ENCODE measurements at places on chromosomes 3 and 15.

- no peak for DNase-seq
Measured at GRCh38 chr3:64995857-64996551, 308.2 kb upstream of the ADAMTS9 start.

DNA sequence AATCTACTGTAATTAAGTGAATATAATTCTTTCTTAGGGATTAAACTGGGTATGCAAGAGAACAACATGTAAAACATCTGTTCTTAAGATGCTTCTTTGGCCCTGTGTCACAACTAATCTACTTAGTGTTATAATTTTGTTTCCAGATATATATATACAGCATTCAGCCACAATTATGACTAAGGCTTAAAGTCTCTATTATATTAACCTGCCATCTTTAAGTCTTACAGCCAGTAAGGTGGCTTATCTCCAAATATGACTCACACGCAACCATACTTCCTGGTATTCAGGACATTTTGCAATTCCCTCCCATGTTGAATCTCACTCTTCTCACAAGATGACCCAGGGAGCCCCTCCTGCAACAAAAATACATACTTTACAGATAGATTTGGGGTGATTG lies 6.6 kb upstream of the KBTBD8 start:
- no peak for DNase-seq

- DNase-seq = no peak
Measured at GRCh38 chr15:99176757-99177156, 71.9 kb downstream of the SYNM start.

GRCh38 chr3:33067484-33067883 lies 29.5 kb downstream of the GLB1 start:
- no peak for DNase-seq

DNA sequence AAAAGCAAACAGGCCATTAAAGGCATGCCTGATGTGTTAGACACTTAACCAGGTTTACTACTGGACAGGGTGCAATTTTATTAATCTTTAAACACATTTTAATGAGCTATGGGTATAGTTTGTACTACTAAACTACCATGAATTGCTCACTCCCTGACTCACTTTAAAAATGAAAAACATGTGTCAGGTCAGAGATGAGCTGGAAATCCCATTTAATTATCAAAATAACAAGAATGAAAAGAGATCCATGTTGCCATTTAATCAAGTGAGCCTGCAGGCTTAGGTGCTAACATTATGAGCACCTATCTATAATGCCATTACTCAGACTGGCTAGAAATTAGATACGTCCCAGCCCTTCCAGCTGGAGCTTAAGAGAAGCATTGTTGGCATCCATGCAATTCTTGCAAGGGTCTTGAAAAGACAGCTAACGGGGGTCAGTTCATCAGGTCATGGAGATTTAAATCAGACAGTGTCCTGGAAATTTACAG lies 224.4 kb downstream of the THRB start:
- no peak for DNase-seq

DNA sequence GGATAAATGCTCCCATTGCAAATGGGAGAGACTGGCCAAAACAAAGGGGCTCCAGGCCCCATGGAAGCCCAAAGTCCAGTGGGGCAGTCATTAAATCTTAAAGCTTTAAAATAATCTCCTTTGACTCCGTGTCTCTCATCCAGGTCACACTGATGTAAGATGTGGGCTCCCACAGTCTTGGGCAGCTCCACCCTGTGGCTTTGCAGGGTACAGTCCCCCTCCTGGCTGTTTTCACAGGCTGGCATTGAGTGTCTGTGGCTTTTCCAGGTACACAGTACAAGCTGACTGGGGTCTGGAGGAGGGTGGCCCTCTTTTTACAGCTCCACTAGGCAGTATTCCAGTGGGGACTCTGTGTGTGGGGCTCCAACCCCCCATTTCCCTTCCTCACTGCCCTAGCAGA lies 45.9 kb downstream of the NIPA2 start:
- no peak for DNase-seq

DNA sequence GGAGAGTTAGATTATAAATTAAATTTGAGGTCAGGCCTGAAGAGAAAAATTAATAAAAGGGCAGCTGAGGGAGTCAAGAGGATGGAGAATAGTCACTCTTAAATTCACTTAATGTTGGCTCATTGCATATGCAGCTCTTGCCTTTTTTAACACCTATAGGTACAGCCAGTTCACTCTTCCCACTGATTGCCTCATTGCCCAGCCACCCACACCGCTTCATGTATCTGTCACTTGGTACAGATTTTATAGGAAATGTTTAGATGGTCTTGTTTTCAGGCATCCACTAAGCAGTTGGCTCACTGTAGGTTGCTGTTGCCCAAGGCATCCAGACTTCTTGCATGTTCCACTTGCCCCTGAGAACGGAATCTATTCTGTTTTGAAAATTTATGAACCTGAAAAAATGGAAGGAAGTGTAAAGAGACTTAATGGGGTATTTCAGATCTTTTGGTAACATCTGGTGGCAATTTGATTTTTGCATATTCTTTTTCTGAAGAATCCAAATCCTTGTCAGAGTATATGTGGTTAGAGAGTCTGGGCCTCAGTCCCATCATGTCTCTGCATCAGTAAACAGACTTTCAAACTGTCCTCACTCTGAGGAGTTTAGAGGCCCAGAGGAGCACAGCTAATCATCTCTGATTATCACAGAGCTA lies 151.9 kb downstream of the RBPMS2 start:
- DNase-seq = no peak
